Activated CD8-positive, alpha-beta memory T cell treated with anti-CD3 and anti-CD28 coated beads for 1 hour (primary cell): ENCODE measurements at places on chromosomes 4 and X.

GRCh38 chr4:162535121-162535520 is 371.3 kb upstream of the FSTL5 start:
- no peak for DNase-seq

- no peak for DNase-seq
Measured at GRCh38 chr4:100582146-100582545, 64.3 kb upstream of the EMCN start.

GRCh38 chr4:153546280-153546679 is 80.1 kb downstream of the TMEM131L start:
- DNase-seq, result no peak

DNA sequence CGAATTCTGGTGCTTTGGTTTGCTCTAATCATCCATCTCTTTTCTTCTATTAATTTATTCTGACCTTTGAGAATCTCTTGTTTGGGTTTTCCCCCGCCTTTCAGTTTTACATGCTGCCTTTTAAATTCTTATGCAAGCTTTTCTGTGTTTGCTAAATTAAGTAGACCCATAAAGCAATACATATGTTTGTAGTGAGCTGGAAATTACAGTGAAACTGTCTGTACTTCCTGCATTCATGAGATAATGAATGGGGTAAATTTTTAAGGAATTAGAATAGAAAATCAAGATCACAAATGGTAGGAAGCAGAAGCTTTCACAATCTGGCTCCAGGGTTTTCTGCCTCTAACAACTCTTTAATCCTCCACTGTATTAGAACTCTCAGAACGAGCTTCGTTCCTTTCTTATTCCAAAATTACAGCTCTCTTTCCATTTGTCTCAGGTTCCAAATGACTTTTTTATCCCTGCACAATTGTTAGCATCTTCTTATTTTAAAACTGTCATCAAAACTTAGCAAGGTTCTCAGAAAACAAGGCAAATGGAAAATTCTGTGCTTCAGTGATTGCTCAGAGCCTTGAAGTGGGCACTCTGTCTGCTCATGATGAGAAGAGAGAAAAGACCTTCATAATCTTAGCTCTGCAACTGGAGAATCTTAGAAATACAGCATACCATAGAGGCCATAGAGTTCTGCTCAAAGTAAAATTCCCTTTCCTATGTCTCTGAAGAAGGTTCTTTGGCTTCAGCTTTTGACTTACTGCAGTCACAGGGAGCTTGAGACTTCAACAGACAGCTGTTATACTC is 108.2 kb downstream of the EGF start:
- no peak for DNase-seq

- DNase-seq, result no peak
Measured at GRCh38 chr4:188783175-188783574, 643.9 kb downstream of the TRIML1 start.

- no peak for DNase-seq
Measured at GRCh38 chrX:113059714-113060113, 219.1 kb upstream of the AMOT start.

DNA sequence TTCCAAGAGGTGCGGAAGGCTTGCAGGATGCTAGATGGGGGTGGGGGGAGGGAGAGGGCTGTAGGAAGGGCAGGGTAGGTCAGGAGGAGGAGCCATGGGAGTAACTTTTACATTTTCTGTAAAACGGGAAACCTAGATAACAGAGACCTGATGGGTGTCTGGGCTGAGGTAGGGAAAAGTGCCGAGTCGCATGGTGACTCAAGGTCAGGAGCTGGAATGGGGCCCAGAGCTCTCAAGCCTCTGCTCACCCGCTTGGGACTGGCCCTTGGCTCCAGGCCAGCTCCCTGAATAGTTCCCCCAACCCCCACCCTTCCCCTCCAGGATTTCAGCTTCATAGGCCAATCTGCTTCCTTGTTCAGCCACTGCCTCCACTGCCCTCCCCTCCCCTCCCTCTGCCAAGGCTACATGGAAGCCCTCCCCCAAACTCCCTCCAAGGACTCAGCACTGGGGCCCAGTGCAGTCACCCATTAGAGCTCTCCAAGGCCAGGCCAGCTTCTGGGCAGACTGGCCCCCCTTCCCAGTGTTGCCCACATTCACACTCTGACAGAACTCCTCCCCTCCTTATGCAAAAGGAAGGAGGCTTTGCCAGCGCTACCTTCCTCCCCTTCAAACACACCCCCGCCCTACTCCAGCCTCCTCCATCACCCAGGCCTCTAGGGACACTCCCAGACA is 43.6 kb downstream of the TSC22D3 start:
- DNase-seq, result no peak

GRCh38 chr4:53075162-53075785 is 213.2 kb downstream of the RASL11B start:
- DNase-seq, result no peak

- no peak for DNase-seq
Measured at GRCh38 chr4:27198971-27199370, 338.3 kb downstream of the STIM2 start.
